ENCODE measurements at places on chromosomes 4 and X. TPM values are rescaled to one million over a fixed set of nuclear protein-coding genes. Genes with fewer than 3 reads are reported as not detected.

- no peak for DNase-seq
Measured at GRCh38 chrX:77060572-77060971, 386.6 kb upstream of the FGF16 start.

DNA sequence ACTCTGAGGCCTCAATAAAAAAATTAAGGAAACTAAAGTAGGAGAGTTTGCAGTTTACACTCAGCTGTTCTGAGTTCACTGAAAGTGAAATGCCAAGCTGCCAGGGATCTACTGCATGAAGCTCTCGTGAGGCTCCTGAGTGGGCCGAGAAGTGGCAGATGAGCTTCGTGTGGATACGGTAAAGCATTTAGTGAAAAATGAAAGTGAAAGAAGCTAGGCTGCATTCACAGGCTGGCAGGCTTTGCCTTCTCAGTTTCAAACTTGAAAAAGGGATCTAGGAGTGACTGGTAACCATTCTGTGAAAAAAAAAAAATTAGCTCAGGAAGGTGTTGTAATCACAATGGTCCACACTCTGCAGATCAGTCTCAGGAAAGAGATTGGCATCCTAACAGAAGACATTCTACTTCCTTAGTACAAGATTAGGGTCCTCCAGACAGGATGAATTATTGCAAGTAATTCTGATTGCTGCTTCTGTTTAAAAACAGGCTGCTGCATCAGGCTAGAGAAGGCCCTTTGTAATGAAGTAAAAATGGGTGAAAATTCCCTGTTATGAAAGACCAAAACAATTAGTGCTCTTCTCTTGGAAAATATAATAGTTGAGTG is 679.9 kb downstream of the RPA4 start:
- peak; percentile 26 for DNase-seq

- peak; percentile 76 for DNase-seq
Measured at GRCh38 chrX:40132751-40133150, 35.0 kb upstream of the BCOR start.

GRCh38 chr4:158080354-158080753 is 92.5 kb downstream of the GASK1B start:
- no peak for DNase-seq

DNA sequence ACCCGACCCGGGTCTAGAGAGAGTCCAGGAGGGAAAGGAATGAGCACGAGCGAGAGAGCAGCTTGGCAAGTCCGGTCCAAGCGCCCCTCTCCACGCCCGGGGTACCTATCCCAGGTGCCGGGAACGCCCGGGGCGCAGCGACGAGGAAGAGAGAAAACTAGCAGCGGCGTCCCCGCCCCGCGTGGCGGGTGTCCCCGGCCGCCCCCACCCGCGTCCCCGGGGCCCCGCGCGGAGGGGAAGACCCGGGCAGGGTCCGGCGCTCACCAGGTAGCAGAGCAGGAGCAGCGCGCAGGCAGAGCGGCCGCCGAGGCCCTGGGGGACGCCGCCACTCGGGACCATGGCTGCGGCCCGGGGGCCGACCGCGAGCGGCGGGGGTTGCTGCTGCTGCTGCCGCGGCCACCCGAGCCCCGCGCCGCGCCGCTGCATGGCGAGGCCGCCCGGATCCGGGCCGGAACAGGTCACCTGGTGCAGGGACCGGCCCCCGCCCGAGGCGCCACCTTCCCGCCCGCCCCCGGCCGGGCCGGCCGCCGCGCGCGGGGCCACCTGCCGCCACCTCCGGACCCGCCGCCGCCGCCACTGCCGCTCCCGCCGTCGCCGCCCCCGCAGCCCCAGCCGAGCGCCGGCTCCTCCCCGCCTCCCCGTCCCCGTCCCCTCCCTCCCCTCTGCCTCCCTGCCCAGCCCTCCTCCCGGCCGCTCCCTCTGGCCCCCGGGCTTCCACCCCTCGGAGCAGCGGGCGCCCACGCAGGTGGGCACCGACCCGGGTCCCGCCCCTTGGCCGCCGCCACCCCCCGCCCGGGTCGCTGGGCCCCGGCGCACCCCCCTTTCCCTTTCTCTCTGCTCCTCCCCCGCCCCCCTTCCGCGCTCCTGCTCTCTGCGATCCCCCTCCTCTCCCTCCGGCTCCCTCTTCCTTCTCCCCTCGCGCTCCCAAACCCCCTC is at the start of gene SEL1L3:
Gene SEL1L3, minus strand, starts transcription at position 578 of the 936 bp plus-strand sequence. Its CDS starts 152 bp downstream, at position 426.
- DNase-seq, result no peak

GRCh38 chrX:17067534-17067933 is 121.1 kb downstream of the REPS2 start:
- DNase-seq, result peak; percentile 64

- DNase-seq, result no peak
Measured at GRCh38 chr4:151700566-151701316, 60.1 kb downstream of the GATB start.

Gene CDX4
- not detected for total RNA-seq

Gene SSX3
- not detected for total RNA-seq

Gene UBE2K
- total RNA-seq, result 105 TPM

Gene ATP1B4
- total RNA-seq, result not detected

Gene MSMO1
- total RNA-seq, result 459 TPM

Gene ENPP6
- total RNA-seq, result not detected

Data from mammary epithelial cell (primary cell).